Fibroblast of the aortic adventitia (primary cell): ENCODE measurements at places on chromosomes 11 and 22. TPM values are rescaled to one million over a fixed set of nuclear protein-coding genes. Genes with fewer than 3 reads are reported as not detected.

The APOBEC3B gene
- 0.90 and 6.8 TPM in 2 replicates for total RNA-seq

The API5 gene
- total RNA-seq: 81.0 and 94.3 TPM in 2 replicates

The MUC6 gene
- under 0.01 TPM in 1 of 2 replicates, not detected in the other for total RNA-seq

The FAM83F gene
- total RNA-seq: not detected in 2 replicates

The KDM4E gene
- not detected in 2 replicates for total RNA-seq

The BDNF gene
- total RNA-seq: 2.0 and 8.1 TPM in 2 replicates

The DRD2 gene
- not detected in 2 replicates for total RNA-seq

The KRTAP5-2 gene
- not detected in 2 replicates for total RNA-seq

The MAPK8IP2 gene
- 0.27 and 1.1 TPM in 2 replicates for total RNA-seq

The TPH1 gene
- total RNA-seq: 0.18 and 1.2 TPM in 2 replicates

The APIP gene
- 24.9 and 32.4 TPM in 2 replicates for total RNA-seq

The UBQLNL gene
- 0.36 and 0.41 TPM in 2 replicates for total RNA-seq

The DLG2 gene
- 3.0 and 5.8 TPM in 2 replicates for total RNA-seq

The WT1 gene
- 0.27 and 46.6 TPM in 2 replicates for total RNA-seq

The KCNE3 gene
- 0.18 and 5.9 TPM in 2 replicates for total RNA-seq

The ANO5 gene
- 0.16 TPM in 1 of 2 replicates, not detected in the other for total RNA-seq

The SLC22A25 gene
- total RNA-seq: not detected in 2 replicates

The C11orf16 gene
- total RNA-seq: not detected in 2 replicates

The LRRN4CL gene
- 39.0 and 62.0 TPM in 2 replicates for total RNA-seq

The RRP7A gene
- total RNA-seq: 12.0 and 18.6 TPM in 2 replicates

The TMEM121B gene
- 0.09 and 0.16 TPM in 2 replicates for total RNA-seq

The HIKESHI gene
- 16.8 and 92.2 TPM in 2 replicates for total RNA-seq

The MMP11 gene
- total RNA-seq: 5.1 and 47.8 TPM in 2 replicates

The ELMOD1 gene
- 0.36 and 0.90 TPM in 2 replicates for total RNA-seq
